Heart right ventricle (tissue), 16 donors: ENCODE measurements at places on chromosomes 16 and 17. TPM values are rescaled to one million over a fixed set of nuclear protein-coding genes. Genes with fewer than 3 reads are reported as not detected.

TRIM65 gene
- 5.5 TPM for total RNA-seq

GRCh38 chr17:36501963-36502362 lies 15.5 kb downstream of the ZNHIT3 start:
- no peak overlapping the region for H3K27ac ChIP-seq
- no peak overlapping the region for H3K4me3 ChIP-seq
- peaks cover 6% of the 10 kb centered on the region for H3K4me1 ChIP-seq
- no peak for DNase-seq
- H3K36me3 ChIP-seq = peaks cover 5% of the 10 kb centered on the region

CIBAR2 gene
- not detected for total RNA-seq

DNA sequence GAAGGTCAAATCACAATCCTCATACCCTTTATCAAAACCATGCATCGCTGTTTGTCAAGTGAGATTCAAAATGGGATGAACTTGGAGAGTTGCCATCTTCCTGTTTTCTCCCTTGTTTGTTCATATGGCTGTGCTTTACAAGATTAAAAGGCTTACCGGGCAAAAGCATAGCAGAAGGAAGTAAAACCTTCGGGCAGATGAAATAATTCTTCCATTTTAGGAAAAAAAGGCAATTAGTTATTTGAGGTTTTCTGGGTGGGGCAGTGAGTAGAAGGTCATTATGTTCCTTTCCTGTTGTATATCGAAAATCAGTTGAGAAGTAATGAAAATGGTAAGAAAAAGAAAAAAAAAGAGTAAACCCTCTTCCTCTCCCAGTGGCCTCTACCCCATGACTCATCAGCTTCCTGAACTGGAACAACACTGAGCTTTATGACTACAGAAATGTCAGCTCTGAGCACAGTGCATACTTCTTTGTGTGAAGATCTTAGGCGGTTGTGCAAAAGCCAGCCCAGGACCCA lies 369.2 kb downstream of the CDH13 start:
- peak overlapping the region; percentile 41 for H3K27ac ChIP-seq
- no peaks in the 10 kb centered on the region for H3K36me3 ChIP-seq
- peak; percentile 33 for DNase-seq
- peaks cover 21% of the 10 kb centered on the region for H3K4me1 ChIP-seq
- H3K4me3 ChIP-seq = peak overlapping the region; percentile 32

GDPD1 gene
- total RNA-seq = 1.6 TPM

NPW gene
- total RNA-seq = 0.39 TPM

GRCh38 chr16:17766012-17766411 lies 295.3 kb upstream of the XYLT1 start:
- no peak for DNase-seq
- H3K4me3 ChIP-seq = no peak overlapping the region
- H3K36me3 ChIP-seq = no peaks in the 10 kb centered on the region
- no peaks in the 10 kb centered on the region for H3K4me1 ChIP-seq
- H3K27ac ChIP-seq = no peak overlapping the region

TEX14 gene
- total RNA-seq = 0.05 TPM

GRCh38 chr17:30221346-30221745 lies 14.2 kb downstream of the SLC6A4 start:
- no peak overlapping the region for H3K27ac ChIP-seq
- no peaks in the 10 kb centered on the region for H3K36me3 ChIP-seq
- H3K4me3 ChIP-seq = no peak overlapping the region
- H3K27me3 ChIP-seq = no peaks in the 10 kb centered on the region

GRCh38 chr16:59046335-59046734 lies 312.2 kb upstream of the GOT2 start:
- H3K4me3 ChIP-seq = no peak overlapping the region
- no peaks in the 10 kb centered on the region for H3K27me3 ChIP-seq
- no peak for DNase-seq
- H3K4me1 ChIP-seq = no peaks in the 10 kb centered on the region

- DNase-seq = no peak
- H3K4me3 ChIP-seq = no peak overlapping the region
- H3K27me3 ChIP-seq = no peaks in the 10 kb centered on the region
These were observed 27.8 kb upstream of the LCMT1 start for GRCh38 chr16:25083701-25084100.
